ENCODE measurements at places on chromosomes 7 and 10.

DNA sequence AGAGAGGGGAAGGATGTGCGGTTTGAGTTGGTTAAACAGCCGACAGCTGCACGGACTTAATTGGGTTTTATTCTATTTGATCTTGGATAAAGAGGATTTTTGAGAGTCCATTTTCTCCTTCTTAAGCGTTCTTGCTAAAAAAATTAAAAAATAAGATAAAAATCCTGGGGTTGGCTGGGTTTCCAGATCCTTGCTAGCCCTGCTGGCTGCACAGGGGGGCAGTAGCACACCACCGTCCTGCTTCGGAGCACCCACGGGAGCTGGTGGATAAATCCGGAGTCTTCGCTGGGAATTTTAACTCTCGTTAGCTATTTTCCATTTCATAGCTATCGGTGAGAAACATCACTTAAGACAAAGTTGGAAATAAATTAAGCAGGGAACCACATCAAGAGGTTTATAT lies 792.0 kb downstream of the TYW1 start:
- DNase-seq, result no peak

- no peak for DNase-seq
These were observed 14.4 kb downstream of the ZNF33B start for GRCh38 chr10:42623929-42624328.

DNA sequence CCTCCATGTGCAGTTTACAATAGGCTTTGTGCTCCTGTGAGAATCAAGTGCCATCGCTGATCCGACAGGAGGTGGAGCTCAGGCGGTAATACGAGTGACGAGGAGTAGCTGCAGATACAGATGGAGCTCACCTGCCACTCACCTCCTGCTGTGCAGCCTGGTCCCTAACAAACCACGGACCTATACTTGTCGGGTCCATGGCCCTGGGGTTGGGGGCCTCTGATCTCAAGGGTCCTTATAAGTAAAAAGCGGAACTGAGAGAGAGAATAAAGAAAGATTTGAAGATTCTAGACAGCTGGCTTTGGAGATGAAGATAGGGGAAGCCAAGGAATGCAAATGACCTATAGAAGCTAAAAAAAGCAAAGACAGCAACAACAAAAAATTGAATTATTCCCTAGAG lies 130.6 kb downstream of the PLXDC2 start:
- DNase-seq, result no peak

DNA sequence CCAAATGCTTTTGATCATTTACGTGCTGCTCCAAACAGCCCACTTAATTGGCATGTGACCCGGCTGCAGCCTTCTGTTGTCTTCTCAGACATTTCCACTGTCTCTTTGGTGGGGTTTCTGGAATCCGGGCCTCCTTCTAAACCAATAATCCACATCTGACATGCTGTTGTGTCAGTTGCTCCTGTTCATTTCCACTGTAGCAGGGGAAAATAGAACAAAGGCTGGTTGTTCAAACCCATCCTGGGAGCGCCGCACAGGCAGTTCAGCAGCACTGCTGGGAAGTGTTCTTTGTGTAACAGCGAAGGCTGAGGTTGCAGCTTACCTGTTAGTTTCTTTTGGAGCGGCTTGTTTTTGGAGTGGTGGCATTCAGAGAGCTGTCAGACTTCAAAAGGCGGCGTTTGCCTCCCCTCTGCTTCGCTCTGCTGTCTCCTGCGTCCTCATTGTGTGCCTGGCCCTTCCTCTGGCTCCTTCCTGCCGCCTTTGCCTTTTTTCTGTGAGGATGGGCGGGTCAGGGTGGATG lies 149.4 kb downstream of the SNX10 start:
- no peak for DNase-seq

- DNase-seq, result peak; percentile 40
These were observed 42.4 kb downstream of the TBATA start for GRCh38 chr10:70742537-70743429.

DNA sequence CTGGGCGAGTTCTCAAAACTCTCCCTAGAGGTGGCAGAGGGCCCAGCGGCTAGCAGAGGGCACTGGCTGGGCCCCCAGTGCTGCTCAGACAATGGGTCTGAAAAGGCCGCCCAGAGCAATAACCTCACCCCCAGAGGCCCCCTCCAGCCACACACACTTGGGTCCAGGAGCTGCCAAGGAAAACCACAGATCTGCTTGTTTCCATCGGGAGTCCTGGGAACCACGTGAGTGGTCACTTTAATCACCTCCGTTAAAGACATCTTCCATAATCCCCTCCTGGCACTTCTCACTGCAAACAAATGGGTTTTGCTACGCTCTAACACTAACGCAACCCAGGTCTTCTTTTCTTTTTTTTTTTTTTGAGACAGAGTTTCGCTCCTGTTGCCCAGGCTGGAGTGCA lies 30.0 kb downstream of the NUDT1 start:
- DNase-seq, result peak; percentile 83
